ENCODE measurements at places on chromosomes 5 and 9.

DNA sequence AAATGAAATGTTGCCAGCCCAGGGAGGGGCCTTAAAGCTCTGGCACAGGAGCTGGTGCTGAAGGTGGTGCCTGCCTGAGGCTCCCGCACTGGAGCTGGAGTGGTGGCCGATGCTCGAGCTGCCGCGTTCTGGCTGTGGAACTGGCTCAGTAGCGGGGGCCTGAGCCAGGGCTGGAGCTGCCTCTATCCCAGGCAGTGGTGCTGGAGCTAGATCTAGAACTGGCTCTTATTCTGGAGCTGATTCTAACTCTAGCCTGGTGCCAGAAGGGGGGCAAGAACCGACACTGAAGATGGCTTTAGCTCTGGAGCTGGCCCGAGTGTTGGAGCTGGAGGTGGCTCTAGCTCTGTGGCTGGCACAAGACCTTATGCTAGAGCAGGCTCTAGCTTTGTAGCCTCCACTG is 19.2 kb downstream of the OBP2B start:
- no peak for DNase-seq

DNA sequence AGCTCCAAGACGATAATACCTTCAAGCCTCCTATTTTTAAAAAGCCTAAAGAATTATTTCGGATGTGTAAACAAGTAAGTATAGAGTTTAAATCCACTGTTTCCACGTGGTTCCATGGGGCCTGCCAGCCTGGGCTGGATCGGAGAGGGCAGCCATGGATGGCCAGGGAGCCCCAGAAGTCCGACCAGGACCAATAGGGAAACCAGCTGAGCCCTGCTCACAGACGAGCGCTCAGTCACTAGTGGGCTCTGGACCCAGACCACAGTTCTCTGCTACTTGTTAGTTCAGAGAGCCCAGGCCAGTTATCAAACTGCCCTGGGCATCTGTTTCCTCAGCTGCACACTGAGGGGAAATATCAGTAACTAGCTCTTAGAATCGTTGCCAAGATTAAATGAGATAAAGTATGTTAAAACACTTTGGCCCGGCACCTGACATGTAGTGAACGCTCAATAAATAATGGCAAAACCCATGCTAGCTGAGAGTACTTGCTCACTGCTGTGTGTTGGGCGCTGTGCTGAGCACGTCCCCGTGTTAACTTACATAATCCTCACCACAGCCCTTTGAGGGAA is 124.8 kb downstream of the RGS3 start:
- DNase-seq, result no peak

- no peak for DNase-seq
Observed at GRCh38 chr5:26883375-26883774, 155.0 kb downstream of the CDH9 start.

- DNase-seq, result no peak
Observed at GRCh38 chr9:137278061-137278701, 655 bp downstream of the TOR4A start.

DNA sequence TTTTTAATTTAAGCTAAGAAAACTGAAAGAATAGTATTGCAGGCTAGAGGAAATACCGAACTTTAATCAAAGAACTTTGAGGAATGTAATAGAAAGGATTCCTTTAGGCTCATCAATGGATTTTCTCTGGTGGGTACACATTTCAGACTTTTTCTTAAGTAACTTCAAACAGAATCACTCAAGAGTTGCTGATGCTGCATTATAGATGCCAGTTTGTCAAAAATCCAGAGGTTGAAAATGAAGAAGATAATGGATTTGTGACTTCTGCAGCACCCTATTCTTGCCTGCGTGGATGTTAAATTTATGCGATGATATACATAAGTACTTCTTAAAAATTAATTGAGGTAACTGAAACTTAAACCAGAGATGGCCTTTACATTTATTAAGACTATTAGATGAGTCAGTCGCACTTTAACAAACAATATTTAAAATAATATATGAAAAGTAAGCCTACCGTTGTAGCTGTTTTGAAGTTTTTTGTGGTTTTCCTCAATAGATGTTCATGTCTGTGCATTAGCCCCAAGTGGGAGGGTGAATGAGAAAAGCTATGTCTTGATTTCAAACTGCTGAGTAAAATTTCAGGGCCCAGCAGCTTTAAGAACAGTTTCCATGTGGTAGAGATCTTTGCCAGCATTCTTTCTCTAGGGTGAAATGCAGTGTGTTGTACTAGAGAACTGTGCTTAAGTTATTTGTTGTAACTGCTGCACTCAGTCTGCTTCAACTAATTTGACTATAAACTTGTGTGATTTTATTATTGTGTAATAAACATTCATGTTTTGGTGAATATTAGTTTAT is at the start of gene OGN:
OGN (minus strand) TSS at position 537 of the 795 bp plus-strand sequence. CDS start 1,171 bp downstream, outside the sequence.
- DNase-seq, result no peak

DNA sequence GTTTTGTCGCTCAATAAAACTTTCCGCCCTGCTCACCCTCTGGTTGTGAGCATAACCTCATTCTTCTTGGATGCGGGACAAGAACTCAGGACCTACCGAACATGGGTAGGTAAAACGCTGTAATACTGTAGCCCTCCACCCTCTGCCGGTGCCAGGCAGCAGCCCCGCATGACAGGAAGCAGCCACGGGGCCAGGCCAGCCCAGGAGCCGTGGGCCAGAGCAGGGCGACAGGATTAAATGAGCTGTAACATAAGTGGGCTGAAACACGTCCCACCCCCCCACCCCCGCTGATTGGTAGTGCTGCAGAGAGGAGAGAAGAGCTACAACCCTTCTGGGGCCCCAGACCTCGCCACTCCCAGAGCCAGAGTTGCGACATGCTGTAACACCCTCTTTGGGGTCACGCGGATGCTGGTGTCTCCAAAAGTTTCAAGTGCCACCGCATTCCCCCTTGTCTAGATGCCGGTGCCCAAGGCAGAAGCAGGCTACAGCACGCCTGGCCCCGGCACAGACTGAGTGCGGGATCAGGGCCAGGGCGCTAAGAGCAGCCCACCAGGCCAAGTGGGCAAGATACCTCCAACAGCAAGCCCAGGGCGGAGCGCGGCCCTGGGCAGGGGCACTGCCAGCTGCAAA is 81.8 kb downstream of the FBXW11 start:
- no peak for DNase-seq

DNA sequence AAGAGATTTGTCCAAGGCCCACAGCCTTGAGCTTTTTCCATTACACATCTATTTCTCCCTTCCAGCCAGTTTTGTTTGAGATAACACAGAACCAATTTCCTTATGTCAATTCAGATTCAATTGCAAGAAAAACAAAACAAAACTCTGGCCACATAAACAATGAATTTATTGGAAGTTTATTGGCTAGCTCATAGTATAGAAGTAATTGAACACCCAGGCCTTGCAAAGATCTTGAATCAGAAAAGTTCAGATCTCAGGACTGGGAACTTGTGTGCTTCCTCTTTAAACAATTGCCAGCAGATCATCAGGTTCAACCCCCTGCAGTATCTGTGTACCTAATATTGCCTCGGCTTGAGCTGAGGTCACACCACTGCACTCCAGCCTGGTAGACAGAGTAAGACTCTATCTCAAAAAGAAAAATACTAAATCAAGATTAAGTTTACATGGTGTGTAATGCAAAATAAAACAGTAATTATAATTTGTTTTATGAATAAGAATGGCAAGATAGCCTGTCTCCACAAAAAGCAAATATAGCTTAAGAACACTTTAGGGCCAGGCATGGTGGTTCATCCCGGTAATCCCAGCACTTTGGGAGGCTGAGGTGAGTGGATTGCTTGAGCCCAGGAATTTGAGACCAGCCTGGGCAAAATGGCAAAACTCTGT is 4.1 kb upstream of the ZCCHC10 start:
- no peak for DNase-seq

DNA sequence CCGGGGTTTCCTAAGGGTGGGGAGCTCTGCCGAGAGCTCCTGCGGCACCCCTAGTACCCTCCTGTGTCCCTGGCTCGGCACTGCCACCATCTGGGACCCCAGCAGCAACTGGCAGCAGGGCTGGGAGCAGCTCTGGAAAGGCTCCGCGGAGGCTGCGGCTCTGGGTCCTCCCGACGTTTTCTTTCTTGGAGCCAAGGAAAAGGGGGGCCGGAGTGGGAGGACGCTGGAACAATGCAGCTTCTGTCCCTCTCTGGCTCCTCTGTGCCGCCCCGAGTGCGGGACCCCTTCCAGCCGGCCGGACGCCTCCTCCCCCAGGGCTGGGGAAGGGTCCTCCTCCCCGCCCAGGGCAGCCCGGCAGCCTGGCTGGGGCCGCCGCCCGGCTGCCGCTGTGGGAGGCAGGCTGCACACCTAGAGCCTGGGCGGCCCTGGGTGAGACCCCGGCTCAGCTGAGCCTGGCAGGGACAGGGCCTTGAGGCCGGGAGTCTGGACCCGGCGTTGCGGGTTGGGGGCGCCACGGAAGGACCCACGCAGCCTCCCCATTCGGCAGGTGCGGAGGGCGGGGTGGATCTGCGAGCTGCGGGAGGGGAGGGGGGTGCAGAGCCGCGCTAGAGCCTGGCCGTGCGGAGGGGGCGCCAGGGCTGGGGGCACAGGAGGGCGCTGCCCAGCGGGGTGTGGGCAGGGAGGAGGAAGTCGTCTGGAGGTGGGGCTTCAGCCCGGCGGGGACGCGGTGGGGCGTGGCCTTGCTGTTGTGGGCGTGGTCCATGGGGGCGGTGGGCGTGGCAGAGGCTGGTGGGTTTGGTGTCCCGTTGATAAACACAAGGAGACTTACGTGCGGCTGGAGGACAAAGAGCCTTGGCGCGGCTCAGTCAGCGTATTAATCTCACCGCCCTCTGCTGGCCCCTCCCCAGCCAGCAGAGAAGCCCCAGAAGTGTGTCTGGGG is 15.1 kb downstream of the GPSM1 start:
- DNase-seq, result peak; percentile 69

DNA sequence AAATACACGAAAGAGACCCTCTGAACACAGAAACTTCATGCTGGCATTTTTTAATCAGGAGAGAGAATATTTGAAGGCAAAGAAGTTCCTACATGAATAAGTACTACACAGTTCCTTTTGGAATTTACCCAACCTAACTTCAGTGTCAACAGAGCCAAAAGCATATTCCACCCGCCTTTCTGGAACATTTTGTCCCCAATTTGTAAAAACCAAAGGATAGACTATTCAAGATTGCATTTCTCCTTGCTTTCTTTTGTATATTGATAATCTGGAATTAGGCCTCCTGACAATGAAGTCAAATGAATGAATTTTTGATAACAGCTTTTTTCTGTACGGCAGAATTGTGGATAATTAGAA is 39.4 kb upstream of the TRAF1 start:
- DNase-seq, result no peak

DNA sequence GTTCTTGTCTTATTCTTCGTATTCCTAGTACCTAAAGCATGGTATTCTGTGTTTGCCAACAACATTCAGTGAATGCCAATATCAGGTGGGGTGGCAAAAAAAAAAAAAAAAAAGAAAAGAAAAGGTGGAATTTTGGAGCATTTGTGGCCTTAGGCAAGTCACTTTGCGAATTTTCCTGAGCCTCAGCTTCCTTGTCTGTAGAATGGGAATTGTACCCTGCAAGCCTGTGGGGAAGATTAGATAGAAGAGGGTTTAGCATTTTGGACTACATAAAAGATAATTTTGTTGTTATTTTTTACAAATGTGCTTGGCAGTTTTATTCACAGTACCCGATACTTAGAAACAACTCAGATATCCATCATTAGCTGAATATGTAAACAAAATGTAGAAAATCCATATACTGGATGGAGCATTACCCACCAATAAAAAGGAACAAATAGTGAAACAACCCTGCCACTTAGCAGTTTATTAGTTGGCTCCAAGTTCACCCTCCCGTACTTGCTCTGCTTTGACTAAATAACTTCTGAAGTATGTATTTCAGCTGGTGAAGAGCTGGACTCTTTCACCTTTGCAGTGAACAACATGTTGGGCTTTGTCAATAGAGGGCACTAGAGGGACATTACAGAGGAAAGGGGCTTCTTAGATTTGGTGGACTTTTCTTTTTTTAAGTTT is 13.6 kb downstream of the UBE2D2 start:
- peak; percentile 14 for DNase-seq

- DNase-seq, result peak; percentile 68
Observed at GRCh38 chr5:142322747-142323479, 1.9 kb downstream of the SPRY4 start.

- no peak for DNase-seq
Observed at GRCh38 chr9:1284727-1285126, 234.6 kb downstream of the DMRT2 start.

GRCh38 chr9:106934442-106935238 is 71.7 kb downstream of the ZNF462 start:
- DNase-seq, result no peak

GRCh38 chr5:179160584-179160983 is 100.4 kb downstream of the ZNF354C start:
- no peak for DNase-seq

GRCh38 chr5:151475388-151475787 is 28.0 kb downstream of the SLC36A1 start:
- no peak for DNase-seq

DNA sequence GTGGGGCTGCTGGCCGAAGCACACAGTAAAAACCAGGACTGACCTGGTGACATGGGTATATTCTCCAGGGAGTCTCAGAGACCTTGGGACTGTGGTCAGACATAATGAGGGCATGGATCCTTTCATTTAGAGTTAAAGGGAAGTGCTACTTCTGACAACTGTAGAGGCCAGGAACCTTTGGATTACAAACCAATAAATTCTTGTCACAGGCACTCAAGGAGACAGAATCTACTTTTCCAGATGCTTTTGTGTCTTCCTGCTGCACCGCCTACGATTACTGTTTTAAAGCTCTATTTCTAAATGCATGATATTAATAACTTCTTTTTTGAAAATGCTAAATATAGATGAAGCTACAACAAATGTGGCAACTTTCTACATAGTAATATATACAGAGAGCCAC is 106.5 kb upstream of the LPAR1 start:
- no peak for DNase-seq

- DNase-seq, result no peak
Observed at GRCh38 chr5:154478752-154479159, 729 bp upstream of the HAND1 start.

GRCh38 chr5:180128671-180129261 is 57.2 kb upstream of the RNF130 start:
- no peak for DNase-seq

- no peak for DNase-seq
Observed at GRCh38 chr9:8845808-8846207, 1046.2 kb upstream of the DMAC1 start.

GRCh38 chr9:114606068-114606467 is 5.0 kb upstream of the TMEM268 start:
- DNase-seq, result no peak

All from RPMI7951 (cell line).